ENCODE measurements at places on chromosomes 3 and 15.

- no peak for DNase-seq
Observed at GRCh38 chr3:40299721-40300335, 9.7 kb upstream of the EIF1B start.

GRCh38 chr3:26960382-26960781 lies 337.8 kb downstream of the LRRC3B start:
- no peak for DNase-seq

- no peak for DNase-seq
Observed at GRCh38 chr3:160643994-160644393, 33.0 kb upstream of the ARL14 start.

DNA sequence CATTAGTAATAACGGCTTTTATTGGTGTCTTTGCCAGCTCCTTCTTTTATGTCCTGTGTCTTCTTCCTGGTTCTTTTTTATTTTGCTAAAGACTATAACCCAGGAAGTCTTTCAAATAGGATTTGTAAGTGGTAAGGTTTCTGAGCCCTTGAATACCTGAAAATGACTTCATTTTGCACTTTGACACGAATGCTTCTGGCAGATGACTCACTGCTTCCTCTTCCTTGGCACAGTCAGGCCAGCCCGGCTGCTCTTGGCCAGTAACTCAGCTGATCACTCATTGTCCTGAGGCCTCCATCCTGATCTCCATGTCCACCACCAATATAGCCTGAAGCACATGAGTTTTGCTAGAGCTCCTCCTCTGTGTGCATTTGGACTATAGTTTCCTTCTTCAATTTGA lies 48.7 kb upstream of the NR2E3 start:
- DNase-seq = no peak

DNA sequence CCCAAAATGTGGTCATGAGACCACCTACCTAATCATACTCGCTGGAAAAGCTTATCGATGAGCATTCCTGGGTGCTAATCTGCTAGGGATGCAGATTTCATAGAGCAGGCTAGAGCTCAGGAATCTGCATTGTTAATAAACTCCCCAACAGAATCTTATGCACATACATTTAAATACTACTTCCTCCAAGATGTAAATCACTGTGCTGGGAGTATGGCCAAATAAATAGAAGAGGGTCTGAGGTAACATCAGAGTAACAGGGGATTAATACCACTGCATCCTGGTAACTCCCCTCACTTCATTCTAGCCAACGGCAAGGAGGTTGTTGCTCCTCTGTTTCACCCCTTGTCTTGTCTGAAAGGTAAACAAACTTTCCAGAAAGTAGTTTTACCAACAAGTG lies 118.3 kb upstream of the SEMA6D start:
- DNase-seq = no peak

DNA sequence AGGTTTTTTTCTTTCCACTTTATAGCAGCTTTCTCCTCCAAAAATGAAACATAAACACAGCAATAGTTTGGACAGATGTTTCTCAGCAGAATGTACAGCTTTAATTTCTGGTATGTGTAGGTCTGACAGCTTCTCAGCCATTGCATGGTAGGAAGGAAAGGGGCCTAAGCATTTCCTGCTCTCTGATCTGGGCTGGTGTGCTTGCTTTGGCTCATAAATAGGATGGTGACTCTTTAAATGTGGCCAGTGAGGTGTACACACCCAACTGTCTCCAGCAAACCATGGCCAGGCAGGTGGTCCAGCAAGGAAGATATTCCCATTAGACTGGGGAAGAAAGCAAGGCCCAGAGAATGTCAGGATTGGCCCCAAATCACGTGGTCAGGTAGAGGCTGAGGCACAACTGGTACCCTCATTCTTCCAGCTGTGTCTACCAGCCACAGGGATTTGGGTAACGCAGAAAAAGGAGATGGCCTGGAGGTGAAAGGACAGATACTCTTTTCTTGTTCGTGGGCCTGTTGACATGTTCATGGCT lies 52.1 kb downstream of the ITGA11 start:
- DNase-seq = no peak

GRCh38 chr3:28081533-28081947 lies 159.9 kb upstream of the CMC1 start:
- DNase-seq = no peak

GRCh38 chr3:51712511-51712931 lies 5.7 kb downstream of the GRM2 start:
- DNase-seq = no peak

- no peak for DNase-seq
Observed at GRCh38 chr3:69752241-69752640, 13.0 kb downstream of the MITF start.

DNA sequence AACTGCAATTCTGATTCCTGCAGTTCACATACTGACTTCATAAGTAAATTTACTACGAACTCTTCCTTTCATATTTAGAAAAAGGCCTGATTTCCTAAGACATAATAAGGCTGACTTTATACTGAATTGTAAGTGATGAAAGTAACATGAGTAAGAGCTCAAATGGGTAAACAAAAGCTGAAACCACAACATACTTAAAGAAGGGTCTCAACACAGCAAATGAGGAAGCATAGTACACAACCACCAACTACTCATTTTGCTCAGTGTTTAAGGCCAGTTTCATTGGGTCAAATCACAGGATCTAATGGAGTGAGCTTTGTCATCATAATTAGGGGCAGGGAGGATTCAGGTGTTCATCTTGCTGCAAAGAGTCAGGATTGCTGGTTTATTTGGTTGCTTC lies 81.4 kb downstream of the SETD2 start:
- DNase-seq = no peak

DNA sequence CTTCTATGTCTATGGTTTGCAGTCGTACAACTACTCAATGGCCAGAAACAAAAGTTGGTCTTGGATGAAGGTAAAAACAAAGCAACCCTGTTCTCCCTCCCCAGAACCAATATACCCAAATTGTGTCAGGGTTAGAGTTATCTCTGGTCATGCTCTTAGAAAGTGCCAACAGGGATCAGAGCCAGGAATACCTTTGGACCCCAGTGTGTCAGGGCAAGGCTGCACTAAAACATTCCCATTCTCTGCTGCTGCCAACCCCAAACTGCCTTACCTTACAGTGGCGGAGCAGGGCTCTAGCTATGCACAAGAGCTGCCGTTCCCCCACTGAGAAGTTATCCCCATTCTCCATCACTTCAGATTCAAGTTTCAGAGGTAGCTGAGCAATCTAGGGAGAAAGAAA lies 42.4 kb upstream of the PARL start:
- DNase-seq = no peak

- no peak for DNase-seq
Observed at GRCh38 chr3:100570811-100571210, 38.6 kb upstream of the ADGRG7 start.

- no peak for DNase-seq
Observed at GRCh38 chr15:91227766-91228165, 127.7 kb downstream of the SV2B start.

DNA sequence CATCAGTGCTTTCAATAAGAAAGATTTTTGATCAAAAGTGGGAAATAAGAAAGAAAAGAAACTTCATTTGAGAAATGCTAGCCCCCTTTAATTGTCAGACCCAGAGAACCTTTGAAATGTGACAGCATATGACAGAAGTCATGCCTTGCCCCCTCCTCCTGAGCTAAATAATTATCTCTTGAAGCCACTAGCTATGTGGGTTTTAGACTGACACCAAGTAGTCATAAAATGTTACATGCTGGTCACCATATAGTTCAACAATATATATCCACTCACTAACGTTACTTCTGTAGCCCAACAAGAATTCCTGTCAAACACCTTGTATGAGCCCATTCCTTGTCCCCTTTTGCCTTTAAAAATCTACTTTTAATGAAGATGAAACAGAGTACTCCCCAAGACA lies 43.1 kb upstream of the AADACL2 start:
- DNase-seq = no peak

- DNase-seq = no peak
Observed at GRCh38 chr15:35936284-35936683, 390.3 kb upstream of the DPH6 start.

- DNase-seq = no peak
Observed at GRCh38 chr3:131020122-131020693, 6.4 kb downstream of the ASTE1 start.

DNA sequence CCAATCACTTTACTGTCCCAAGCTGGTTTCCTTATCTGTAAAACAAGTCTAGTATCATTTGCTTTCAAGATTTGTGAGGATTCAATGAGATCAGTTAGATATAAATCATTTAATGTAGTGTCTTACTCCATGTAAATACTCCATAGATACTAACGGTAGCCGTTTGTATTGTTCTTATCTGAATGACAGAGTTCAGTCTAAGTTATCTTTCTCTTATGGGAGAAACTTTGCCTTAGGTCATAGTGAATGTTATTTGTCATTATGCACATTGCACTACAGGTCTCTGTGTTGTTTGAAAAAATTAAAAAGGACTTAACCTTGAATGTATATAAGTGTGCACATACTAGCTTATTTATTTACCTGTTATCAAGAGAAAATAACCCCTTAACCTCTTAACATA lies 44.7 kb downstream of the MBNL1 start:
- DNase-seq = no peak

- no peak for DNase-seq
Observed at GRCh38 chr3:119318876-119319275, 24.7 kb downstream of the ARHGAP31 start.

DNA sequence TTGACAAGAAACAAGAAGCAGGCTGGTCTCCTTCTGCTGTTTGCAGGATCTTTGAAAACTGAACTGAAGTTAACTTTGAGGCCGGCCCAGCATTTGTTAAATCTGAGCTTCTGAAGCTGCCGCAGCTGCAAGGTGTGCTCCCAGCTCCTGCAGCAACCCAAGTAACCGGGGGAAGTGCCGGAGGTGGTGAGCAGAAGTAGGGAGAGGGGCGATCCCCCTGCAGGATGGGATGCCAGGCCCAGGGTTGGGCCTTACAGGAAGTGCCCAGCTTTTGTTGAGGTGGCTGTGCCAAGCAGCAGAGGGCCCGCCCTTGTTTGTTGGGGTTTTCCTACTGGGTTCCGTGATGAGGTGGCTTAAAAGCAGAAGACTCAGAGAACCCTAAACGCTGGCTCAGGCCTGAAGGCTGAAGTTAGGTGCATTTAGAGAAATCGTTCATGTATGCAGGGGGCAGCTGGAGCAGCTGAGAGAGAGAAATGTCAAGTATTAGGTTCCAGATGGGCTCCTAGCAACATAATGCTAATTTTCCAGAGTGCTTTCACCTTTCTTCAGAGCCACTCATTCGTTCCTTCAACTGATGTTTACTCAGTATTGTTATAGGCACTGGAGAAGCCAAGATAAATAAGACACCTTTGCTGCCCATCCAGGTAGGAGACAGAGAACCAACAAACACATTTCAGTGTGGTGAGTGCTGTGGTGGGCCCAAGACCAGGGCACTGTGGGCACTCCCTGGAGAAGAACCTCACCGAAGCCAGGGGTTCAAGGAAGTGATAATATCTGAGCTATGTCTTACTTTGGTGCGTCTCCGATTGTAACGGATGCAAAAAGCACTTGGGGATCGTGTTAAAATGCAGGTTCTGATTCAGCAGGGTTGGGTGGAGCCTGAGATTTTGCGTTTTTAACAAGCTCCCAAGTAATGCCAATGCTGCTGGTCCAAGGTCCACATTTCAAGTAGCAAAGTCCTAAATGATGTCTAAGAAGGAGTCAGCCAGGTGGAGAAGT lies 42.2 kb upstream of the PLCL2 start:
- peak; percentile 47 for DNase-seq

DNA sequence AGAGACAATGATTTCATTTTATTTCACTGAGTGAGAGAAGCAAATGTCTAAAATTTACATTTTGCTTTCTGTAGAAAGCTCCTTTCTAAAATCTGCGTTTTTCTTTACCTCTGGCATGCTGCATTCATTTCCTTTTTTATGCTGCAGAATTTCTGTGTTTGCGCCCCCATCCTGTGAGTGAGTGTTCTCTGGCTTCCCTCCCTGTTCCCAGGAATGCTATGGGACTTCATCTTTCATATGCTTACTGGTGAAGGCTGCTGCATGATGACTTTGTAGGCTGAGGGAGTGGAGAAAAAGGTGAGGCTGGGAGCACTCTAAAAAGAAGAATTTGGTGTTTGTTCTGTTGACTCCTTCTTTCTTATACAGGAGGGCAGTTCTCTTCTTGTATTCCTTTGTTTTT lies 7.7 kb upstream of the TMC3 start:
- DNase-seq = no peak

DNA sequence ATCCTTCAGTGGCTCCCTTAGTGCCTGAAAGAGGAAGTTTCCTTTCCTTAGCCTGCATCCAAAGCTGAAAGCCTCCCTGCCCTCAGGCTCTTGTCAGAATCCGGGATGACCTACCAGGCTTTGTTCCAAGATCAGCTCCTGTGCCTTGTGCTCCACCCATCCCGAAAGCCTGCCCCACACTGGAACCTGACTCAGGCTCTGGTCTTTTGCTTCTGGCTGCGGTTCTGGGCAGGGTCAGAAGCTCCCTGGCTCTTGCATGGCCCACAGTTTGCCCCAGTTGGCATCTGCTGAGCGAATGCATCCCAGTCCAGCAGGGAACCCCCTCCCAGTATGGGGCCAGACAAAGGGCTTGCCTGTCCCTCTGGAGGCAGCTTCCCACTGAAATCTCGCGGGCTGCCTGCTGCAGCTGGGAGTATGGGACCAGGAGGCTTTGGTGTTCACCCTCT lies 25.9 kb upstream of the KIF23 start:
- DNase-seq = no peak

DNA sequence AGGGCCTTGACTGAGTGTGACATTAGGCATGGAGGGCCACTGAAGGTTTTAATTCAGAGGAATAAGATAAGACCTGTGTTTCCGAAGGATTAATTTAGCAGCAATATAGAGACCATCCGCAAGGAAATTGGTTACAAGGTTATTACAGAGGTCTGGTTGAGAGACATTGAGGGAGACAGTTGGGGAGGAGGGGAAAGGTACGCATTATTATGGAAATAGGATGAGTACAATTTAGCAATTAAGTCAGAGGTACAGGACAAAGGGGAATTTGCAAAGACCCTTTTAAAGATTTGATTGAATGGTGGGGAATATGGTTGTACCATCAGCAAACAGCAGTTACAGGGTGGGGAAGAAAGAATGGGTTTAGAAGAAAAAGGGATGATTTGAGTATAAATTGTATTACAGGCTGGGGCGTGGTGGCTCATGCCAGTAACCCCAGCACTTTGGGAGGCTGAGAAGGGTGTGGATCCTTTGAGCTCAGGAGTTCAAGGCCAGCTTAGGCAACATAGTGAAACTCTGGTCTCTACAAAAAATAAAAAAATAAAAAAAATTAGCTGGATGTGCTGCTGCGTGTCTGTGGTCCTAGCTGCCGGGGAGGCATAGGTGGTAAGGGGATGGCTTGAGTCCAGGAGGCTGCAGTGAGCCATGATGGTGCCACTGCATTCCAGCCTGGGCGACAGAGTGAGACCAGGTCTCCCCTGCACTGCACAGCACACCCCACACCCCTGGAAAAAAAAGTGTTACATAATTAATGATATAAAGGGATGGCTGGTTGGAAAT lies 11.3 kb downstream of the ARL8B start:
- no peak for DNase-seq
